Colonic mucosa (tissue), 4 donors: ENCODE measurements at places on chromosomes 12 and 14.
A peak's percentile ranks its signal among the peaks of the same experiment; 100 is the strongest.

- H3K4me1 ChIP-seq, result peaks cover 4% of the 10 kb centered on the region
- H3K4me3 ChIP-seq, result no peak overlapping the region
- H3K27ac ChIP-seq, result no peak overlapping the region
- H3K27me3 ChIP-seq, result peaks cover 33% of the 10 kb centered on the region
Observed at GRCh38 chr12:53738406-53739213, 11.4 kb upstream of the CALCOCO1 start.

DNA sequence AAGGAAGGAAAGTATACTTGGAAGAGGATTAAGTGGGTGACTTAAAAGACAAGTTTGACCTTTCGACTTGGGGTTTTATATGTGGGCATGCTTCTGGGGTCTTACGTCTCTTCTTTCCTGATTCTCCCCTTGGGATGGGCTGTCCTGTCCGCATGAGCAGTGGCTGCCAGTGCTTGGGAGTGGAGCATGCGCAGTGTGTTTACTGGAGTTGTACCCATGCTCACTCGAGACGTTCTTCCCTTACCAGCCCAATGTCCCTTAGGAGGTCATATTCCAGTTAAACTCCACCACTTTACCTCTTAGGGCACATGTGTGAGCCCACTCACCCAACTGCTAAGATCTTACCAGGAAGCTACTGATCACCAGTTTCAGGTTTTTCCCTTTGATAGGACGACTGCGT lies 20.0 kb upstream of the CHST11 start:
- H3K4me3 ChIP-seq, result no peak overlapping the region
- H3K4me1 ChIP-seq, result no peaks in the 10 kb centered on the region
- H3K27me3 ChIP-seq, result no peaks in the 10 kb centered on the region
- H3K27ac ChIP-seq, result no peak overlapping the region
- DNase-seq, result no peak
- no peaks in the 10 kb centered on the region for H3K36me3 ChIP-seq

GRCh38 chr12:45348986-45349385 lies 133.1 kb downstream of the ANO6 start:
- no peaks in the 10 kb centered on the region for H3K4me1 ChIP-seq
- no peak overlapping the region for H3K27ac ChIP-seq
- no peaks in the 10 kb centered on the region for H3K27me3 ChIP-seq
- H3K36me3 ChIP-seq, result no peaks in the 10 kb centered on the region
- no peak for DNase-seq

DNA sequence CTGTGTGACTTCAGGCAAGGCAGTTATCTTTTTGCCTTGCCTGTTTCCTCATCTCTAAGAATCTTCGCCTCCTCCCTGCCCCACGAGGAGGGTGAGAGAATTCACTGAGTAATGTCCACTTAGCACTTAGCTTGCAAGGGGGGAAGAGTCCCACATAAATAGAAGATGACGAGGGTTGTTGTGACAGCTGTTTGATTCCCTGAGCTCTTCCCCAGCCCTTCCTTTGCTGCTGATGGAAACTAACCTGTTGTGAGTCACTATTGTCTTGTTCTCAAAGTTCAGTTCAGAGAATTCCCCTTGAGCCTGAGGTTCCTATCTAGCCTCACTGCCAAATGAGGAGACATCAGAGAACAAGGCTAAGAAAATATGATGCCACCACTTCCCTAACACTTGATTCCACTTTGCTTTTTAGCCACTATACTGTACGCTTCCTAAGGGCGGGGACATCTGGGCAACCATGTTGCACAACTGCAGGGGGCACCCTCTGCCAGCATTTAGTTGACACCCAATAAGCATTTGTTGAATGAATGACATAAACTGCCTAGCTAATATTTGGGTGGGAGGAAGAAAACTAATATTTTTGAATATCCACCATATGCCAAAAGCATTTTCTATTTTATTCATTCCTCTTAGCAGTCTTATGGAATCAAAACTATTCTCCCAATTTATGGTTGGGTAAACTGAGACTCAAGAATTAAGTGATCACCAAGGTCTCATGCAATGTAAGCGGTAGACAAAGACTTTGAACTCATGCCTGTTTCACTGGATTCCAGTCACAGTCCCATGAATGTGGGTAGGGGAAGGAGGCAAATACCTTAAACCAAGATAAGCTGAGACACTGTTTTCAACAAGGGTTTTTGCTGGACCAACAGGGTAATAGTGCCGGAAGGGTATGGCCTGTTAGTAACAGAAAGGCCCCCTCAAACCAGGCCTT lies 77.6 kb downstream of the ZFP36L1 start:
- H3K27me3 ChIP-seq, result no peaks in the 10 kb centered on the region
- DNase-seq, result no peak
- no peaks in the 10 kb centered on the region for H3K4me1 ChIP-seq

- H3K4me3 ChIP-seq, result no peak overlapping the region
- no peak overlapping the region for H3K27ac ChIP-seq
- H3K27me3 ChIP-seq, result no peaks in the 10 kb centered on the region
- peaks cover 3% of the 10 kb centered on the region for H3K4me1 ChIP-seq
- no peaks in the 10 kb centered on the region for H3K36me3 ChIP-seq
- DNase-seq, result no peak
Observed at GRCh38 chr12:124665511-124665910, 98.1 kb upstream of the NCOR2 start.

GRCh38 chr14:54451121-54451601 lies 10.0 kb upstream of the CNIH1 start:
- no peak overlapping the region for H3K27ac ChIP-seq
- no peaks in the 10 kb centered on the region for H3K36me3 ChIP-seq
- peaks cover 3% of the 10 kb centered on the region for H3K4me1 ChIP-seq
- H3K27me3 ChIP-seq, result no peaks in the 10 kb centered on the region

DNA sequence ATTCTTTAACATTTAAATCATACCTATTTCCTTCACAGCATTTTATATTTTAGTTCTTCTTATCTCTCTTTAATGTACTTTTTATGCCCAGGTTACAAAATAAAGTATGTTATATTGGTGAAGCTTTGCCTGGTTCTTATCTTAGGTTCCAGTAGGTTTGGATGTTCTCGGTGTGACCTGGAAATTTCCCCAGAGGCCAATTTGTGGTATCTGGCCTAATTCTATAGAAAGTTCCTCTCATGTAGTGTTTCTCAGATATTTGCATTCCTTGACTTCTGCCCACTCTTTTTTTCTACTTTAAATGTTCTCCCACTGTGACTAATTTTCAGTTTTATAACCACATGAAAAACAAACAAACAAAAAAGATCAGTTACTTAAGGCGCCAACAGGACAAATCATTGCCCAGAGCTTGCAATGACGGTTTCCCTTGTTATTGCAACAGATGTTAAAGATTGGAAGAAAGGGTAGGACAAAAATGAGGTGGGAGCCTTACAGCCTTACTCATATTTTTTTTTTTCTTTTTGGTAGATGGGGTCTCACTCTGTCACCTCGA lies 41.2 kb upstream of the PPM1H start:
- H3K27ac ChIP-seq, result no peak overlapping the region
- H3K4me1 ChIP-seq, result no peaks in the 10 kb centered on the region
- DNase-seq, result no peak
- no peak overlapping the region for H3K4me3 ChIP-seq

DNA sequence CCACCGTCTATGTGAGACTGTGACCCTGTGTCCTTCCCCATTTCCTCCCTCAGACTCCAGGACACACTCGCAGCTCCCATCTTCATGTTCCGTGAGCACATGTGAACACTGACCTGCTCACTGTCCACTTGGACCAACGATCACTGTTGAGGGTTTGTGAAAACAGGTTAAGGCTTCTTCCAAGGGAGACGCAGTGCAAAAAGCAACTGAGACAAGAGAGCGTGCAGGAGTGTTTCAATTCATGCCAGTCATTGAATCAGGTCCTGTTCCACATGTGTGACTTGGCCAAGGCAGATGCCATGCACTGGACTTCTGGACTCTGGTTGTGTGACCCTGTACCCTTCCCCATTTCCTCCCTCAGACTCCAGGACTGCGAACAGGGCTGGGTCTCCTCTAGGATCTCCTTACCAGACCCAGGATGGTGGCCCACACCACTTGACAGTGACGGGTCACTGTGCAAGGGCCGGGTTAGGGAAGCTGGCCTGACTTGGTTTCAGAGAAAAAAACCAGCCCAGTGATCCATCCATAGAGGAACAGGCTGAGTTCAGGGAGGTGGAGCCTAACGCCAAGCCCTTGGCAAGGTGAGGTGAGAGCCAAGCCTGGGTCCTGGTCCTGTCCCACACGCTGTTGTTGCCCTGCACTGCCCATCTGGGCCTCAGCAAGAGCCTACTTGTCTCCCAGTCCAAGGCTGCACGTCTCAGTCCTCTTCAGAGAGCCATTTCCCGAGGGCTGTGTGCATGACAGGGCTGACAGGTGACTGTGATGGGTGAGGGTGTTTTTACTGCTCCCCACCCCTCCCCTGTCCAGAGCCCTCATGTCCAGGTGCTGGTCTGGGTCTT lies 5.7 kb upstream of the KRT5 start:
- no peak overlapping the region for H3K4me3 ChIP-seq
- H3K4me1 ChIP-seq, result no peaks in the 10 kb centered on the region
- no peaks in the 10 kb centered on the region for H3K36me3 ChIP-seq

DNA sequence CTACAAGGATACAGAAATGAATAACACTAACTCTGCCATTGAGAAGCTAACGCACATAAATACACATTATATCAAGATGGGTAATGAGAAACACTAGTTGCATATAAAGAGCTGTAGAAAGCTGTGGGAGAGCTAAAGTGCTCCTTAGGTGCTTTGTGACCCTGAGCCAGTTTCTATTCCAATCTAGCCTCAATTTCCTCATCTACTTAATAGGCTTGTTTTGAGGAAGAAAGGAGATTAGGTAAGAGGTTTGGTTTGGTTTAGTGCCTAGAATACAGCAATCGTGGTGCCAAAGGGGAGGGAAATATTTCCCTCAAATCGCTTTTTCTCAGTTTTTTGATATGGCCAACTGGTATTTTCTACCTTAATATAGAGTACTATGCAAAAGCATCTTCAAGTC lies 994 bp downstream of the SRP54 start:
- no peak overlapping the region for H3K27ac ChIP-seq
- H3K4me3 ChIP-seq, result peak overlapping the region; percentile 83
- no peak for DNase-seq
- H3K4me1 ChIP-seq, result peaks cover 7% of the 10 kb centered on the region

- DNase-seq, result no peak
- H3K36me3 ChIP-seq, result no peaks in the 10 kb centered on the region
- no peak overlapping the region for H3K4me3 ChIP-seq
- H3K27ac ChIP-seq, result no peak overlapping the region
- no peaks in the 10 kb centered on the region for H3K4me1 ChIP-seq
Observed at GRCh38 chr12:16553457-16553856, 52.5 kb downstream of the LMO3 start.

DNA sequence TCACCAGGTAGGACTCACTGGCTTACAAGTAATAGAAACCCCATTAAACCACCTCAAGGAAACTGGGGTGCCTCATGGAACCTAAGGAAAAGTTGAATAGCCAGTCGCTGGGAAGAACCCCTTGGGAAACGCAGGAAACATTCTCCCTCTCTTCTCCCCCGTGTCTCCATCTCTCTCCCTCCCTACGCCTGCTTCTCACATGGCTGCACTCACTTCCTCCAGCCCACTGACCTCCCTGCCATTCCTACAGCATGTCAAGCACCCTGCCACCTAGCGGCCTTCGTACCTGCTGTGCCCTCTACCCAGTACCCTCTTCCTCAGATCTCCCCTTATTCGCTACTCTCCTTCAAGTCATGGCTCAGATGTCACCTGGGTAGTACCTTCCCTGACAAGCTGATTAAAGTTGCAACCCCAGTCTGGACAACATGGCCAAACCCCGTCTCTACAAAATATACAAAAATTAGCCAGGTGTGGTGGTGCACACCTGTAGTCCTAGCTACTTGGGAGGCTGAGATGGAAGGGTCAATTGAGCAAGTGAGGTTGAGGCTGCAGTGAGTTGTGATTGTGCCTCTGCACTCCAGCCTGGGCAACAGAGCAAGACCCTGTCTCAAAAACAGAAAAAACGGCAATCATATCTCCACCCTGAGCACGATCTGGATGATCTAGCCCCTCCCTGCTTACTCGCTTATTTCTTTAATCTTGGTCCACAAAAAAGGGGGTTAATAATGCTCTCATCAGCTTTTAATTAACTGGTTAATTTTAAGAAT lies 6.4 kb upstream of the DTX1 start:
- no peak for DNase-seq
- H3K36me3 ChIP-seq, result no peaks in the 10 kb centered on the region
- no peaks in the 10 kb centered on the region for H3K4me1 ChIP-seq
- peaks cover 4% of the 10 kb centered on the region for H3K27me3 ChIP-seq
- no peak overlapping the region for H3K4me3 ChIP-seq

DNA sequence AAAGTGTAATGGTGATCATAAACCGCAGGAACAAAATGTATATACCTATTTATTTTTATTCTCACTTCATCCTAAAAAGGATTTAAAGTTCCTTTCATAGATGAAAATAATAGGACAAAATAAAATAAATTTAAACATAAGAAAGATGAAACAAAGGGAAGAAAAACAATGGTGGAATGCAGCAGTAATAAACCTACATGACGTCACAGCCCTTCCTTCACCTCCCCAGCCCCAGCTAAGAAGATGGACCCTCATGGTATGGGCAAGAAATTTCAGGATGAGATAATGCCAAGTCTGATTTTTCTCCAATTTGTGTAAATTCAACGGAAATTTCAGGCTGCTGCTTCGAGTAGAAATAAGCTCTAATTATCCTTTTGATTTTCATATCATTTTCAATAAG lies 381.0 kb downstream of the LRIG3 start:
- H3K27ac ChIP-seq, result no peak overlapping the region
- H3K36me3 ChIP-seq, result no peaks in the 10 kb centered on the region
- H3K4me3 ChIP-seq, result no peak overlapping the region
- H3K27me3 ChIP-seq, result no peaks in the 10 kb centered on the region
- H3K4me1 ChIP-seq, result no peaks in the 10 kb centered on the region

DNA sequence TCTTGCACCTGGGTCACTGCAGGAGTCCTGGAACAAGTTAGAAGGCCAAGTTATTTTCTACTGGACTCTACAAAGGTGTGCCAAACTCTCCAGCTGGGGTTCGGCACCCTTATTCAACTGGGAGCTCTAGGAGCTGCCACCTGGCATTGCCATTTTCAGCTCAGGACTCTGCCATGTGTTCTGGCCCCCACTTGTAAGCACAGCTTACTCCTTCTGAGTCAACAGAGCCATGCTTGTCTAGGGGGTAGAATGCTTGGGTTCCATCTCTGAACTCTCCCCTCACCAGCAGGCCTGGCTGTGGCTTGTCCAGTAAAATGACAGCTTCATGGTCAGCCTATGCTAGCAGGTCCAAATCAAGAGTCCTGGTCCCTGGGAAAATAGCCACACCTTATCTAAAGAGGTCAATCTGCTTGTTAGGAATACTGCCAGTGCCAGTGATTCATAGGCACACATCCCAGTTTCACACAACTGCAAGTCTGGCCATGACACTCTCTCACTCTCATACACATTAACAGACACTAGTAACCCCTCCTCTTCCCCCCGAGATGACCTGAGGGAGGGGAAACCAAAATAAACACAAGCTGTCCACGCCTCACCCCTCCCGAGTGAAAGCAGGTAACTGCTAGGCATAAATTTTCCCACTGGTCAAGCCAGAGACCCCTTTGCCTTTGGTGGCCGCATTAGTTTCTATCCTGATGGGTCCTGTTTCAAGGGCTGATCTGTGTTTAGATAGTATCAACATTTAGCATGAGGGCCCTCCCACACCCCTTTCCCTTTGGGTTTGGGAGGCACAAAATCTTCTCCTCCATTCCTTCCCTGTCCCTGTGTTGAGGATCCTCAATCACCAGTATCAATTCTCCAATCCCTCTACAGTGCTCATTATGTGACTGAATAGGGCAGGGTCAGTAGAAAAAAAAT lies 182.3 kb upstream of the GZMB start:
- H3K36me3 ChIP-seq, result no peaks in the 10 kb centered on the region
- H3K27me3 ChIP-seq, result no peaks in the 10 kb centered on the region
- H3K4me1 ChIP-seq, result peaks cover 17% of the 10 kb centered on the region
- H3K4me3 ChIP-seq, result no peak overlapping the region
